ENCODE measurements at places on chromosomes 16 and 17.

DNA sequence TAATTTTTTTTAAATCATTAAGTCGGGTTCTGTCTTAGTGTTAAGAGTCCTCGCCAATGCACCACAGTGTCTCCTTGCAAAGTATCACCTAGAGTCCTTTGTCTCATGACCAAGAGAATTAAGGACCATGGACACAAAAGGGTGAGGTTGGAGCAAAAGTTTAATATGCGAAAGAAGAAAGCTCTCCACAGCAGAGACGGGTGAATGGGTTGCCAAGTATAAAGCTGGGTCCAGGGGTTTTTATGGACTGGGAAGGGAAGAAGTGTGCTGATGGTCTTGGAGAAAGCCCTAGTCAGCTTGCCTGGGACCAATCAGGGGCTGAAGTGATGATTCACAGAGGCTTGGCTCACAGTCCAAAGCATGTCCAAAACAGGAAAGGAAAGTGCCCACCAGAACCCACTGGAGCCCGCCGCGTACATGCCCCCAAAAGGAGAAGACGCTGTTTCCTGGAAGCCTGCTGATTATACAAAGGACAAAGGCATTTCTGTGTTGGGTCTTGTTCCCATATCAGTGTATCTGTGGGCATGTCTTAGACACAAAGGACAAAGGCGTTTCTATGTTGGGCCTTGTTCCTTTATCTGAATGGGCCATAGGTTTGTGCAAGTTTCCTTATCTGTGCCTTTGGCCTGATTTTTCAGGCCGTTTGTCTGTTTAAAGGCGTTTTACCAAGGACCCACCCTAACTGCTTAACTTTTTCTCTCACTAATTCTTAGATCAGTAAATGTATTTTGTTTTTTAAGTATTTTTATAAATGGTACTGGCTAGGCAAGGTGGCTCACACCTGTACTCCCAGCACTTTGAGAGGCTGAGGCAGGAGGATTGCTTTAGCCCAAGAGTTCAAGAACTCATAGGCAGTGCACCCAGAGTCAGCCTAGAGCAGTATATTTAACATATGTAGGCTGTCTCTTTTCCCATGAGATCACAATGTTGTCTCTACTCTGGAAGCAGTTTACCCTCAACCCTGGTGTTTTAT, 28.7 kb upstream of the ATF7IP2 start:
- no peak for DNase-seq

- DNase-seq: no peak
Measured at GRCh38 chr16:50553182-50553710, 5.0 kb downstream of the NKD1 start.

- DNase-seq: no peak
Measured at GRCh38 chr17:80667462-80668277, 123.0 kb downstream of the RPTOR start.

- DNase-seq: peak; percentile 64
Measured at GRCh38 chr17:80362428-80363119, 52.4 kb upstream of the ENDOV start.

DNA sequence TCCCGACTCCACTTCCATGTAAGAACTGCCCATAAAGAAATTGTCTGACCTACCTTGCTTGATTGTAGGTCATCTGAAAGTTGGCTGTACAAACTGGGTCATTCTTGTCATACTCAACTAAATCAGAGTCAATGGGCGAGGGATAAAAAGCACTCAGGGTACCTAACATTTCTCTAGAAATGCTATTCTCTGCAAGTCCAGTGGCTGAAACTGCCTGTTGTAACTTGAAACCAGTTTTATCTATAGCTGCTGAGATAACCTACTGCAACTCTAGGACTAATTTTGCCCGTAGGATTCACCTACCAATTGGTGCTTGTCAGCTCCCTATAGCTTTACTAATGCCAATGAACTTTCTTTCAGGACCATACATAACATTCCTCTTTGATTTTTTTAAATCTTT, 100.1 kb upstream of the GRIN2A start:
- no peak for DNase-seq
